Activated CD4-positive, alpha-beta T cell treated with anti-CD3 and anti-CD28 coated beads, Interleukin-2, amount 10 ng/mL, durations not matched to agents 24 days and 14 days (primary cell): ENCODE measurements at places on chromosomes 1 and 21. TPM values are rescaled to one million over a fixed set of nuclear protein-coding genes. Genes with fewer than 3 reads are reported as not detected.

GRCh38 chr1:223670458-223671159, 5.1 kb upstream of the CAPN8 start:
- H3K4me3 ChIP-seq, result no peak overlapping the region
- H3K36me3 ChIP-seq, result no peaks in the 10 kb centered on the region
- peak; percentile 60 for DNase-seq

- peaks cover 18% of the 10 kb centered on the region for H3K27me3 ChIP-seq
- peaks cover 21% of the 10 kb centered on the region for H3K4me1 ChIP-seq
- no peaks in the 10 kb centered on the region for H3K36me3 ChIP-seq
- H3K4me3 ChIP-seq, result peak overlapping the region; percentile 90
- H3K27ac ChIP-seq, result no peak overlapping the region
These were observed 63.7 kb downstream of the TOR1AIP2 start for GRCh38 chr1:179813626-179814545.

DNA sequence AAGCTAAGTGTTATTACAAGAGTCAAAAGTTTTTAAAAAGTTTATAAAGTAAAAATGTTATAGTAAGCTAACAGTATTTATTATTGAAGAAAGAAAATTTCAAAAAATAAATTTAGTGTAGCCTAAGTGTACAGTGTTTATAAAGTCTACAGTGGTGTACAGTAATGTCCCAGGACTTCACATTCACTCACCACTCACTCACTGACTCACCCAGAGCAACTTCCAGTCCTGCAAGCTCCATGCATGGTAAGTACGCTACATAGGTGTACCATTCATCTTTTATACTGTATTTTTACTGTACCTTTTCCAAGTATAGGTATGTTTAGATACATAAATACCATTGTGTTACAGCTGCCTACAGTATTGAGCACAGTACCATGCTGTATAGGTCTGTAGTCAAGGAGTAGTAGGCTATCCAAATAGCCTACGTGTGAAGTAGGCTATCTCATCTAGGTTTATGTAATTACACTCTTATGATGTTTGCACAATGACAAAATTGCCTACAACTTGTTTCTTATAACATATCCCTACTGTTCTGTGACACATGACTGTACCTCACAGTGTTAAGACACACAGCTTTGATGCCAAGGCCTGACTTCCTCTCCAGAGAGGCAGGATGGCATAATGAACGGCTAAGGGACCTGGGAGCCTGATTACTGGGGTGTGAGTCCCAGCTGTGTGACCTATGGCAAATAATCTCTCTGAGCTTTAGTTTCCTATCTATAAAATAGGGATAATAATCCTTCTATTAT, 12.7 kb downstream of the DHCR24 start:
- no peaks in the 10 kb centered on the region for H3K27me3 ChIP-seq
- H3K36me3 ChIP-seq, result peaks cover 57% of the 10 kb centered on the region
- H3K27ac ChIP-seq, result no peak overlapping the region
- no peak overlapping the region for H3K4me3 ChIP-seq
- H3K4me1 ChIP-seq, result peaks cover 6% of the 10 kb centered on the region
- DNase-seq, result no peak

ETNK2 gene
- total RNA-seq, result 0.07 TPM in 1 of 2 replicates, not detected in the other

RXFP4 gene
- not detected in 2 replicates for total RNA-seq

DMRTA2 gene
- not detected in 2 replicates for total RNA-seq

- DNase-seq, result peak; percentile 66
- no peaks in the 10 kb centered on the region for H3K36me3 ChIP-seq
- no peaks in the 10 kb centered on the region for H3K27me3 ChIP-seq
- H3K4me1 ChIP-seq, result peaks cover 4% of the 10 kb centered on the region
- H3K4me3 ChIP-seq, result no peak overlapping the region
These were observed 92.5 kb downstream of the SLC25A24 start for GRCh38 chr1:108107658-108108057.

DNA sequence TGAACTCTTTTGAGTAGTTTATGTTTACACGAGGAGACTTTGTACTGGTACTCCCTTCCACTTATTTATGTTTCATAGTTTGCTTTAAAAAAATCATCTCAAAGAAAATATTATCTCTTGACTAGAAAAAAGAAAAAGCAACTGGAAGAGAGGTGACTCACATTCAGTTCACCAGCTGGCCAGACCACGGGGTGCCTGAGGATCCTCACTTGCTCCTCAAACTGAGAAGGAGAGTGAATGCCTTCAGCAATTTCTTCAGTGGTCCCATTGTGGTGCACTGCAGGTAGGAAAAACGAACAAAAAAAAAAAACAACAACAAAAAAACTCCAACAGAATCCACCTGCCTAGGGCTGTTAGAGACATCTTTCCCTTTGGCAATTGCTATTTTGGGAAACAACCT, 102.9 kb downstream of the PTPRC start:
- no peak overlapping the region for H3K4me3 ChIP-seq
- H3K27ac ChIP-seq, result no peak overlapping the region
- no peaks in the 10 kb centered on the region for H3K27me3 ChIP-seq
- H3K36me3 ChIP-seq, result peaks cover 60% of the 10 kb centered on the region
- H3K4me1 ChIP-seq, result peaks cover 34% of the 10 kb centered on the region

- H3K36me3 ChIP-seq, result peaks cover 31% of the 10 kb centered on the region
- H3K27ac ChIP-seq, result no peak overlapping the region
- H3K27me3 ChIP-seq, result no peaks in the 10 kb centered on the region
- DNase-seq, result no peak
- no peaks in the 10 kb centered on the region for H3K4me1 ChIP-seq
These were observed 40.7 kb downstream of the DHCR24 start for GRCh38 chr1:54846301-54846700.

- H3K27ac ChIP-seq, result peak overlapping the region; percentile 10
- peaks cover 54% of the 10 kb centered on the region for H3K36me3 ChIP-seq
- H3K4me3 ChIP-seq, result no peak overlapping the region
- H3K27me3 ChIP-seq, result no peaks in the 10 kb centered on the region
- DNase-seq, result no peak
These were observed 28.4 kb downstream of the WDR26 start for GRCh38 chr1:224406216-224406615.

COA7 gene
- total RNA-seq, result 37.8 and 40.2 TPM in 2 replicates

DNA sequence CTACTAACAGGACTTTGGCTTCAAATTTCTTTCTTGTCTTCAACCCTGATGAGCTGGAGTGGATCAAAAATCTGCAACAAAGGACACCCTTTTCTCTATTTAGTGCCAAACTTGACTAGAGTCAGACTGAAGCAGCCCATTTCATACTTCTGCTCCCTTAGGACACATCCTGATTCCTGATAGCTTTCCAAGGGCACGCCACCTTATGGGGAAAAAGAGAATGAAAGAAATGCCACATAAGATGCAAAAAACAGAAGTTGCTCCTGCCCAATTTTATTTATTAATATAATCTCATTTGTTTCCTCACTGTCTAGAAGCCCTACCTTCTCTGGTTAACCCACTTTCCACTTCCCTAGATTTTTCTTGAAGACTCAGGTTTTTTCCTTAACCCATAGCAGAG, 72.7 kb upstream of the NBPF4 start:
- H3K4me3 ChIP-seq, result no peak overlapping the region
- peaks cover 18% of the 10 kb centered on the region for H3K27me3 ChIP-seq
- no peak overlapping the region for H3K27ac ChIP-seq
- no peaks in the 10 kb centered on the region for H3K4me1 ChIP-seq

DNA sequence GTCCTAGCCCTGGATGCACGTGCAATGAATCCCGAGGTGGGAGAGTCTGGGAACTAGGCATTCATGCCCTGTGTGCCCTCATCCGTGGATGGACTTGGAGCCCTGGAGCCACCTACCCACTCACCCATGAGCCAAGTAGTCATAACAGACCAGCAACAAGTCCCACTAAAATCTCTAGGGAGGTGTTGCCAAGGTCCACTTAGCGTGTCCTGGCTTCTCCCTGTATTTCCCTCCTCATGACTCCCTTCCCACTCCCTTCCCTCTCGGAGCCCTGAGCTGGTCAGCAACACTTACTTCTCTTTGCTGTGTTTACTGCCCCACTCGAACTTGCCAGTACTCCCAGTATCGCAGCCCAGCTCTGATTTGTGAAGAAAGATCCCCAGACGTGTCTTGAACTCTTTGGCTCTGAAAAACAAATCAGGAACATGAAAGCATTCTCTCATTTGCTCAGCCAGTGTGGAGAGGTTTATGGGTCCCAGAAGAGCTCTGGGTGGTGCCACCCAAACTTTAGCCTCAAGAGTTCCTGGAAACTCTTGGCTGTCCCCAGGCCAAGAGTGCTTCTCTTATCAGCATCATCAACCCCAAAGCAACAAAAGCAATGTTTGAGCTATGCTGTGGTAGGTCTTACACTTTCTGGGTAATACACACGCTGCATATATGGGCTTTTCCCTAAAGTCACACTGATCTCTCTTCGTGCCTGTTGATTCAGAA, 1.1 kb downstream of the RGS16 start:
- H3K4me3 ChIP-seq, result no peak overlapping the region
- H3K27me3 ChIP-seq, result no peaks in the 10 kb centered on the region
- H3K27ac ChIP-seq, result no peak overlapping the region
- H3K4me1 ChIP-seq, result peaks cover 34% of the 10 kb centered on the region

DNA sequence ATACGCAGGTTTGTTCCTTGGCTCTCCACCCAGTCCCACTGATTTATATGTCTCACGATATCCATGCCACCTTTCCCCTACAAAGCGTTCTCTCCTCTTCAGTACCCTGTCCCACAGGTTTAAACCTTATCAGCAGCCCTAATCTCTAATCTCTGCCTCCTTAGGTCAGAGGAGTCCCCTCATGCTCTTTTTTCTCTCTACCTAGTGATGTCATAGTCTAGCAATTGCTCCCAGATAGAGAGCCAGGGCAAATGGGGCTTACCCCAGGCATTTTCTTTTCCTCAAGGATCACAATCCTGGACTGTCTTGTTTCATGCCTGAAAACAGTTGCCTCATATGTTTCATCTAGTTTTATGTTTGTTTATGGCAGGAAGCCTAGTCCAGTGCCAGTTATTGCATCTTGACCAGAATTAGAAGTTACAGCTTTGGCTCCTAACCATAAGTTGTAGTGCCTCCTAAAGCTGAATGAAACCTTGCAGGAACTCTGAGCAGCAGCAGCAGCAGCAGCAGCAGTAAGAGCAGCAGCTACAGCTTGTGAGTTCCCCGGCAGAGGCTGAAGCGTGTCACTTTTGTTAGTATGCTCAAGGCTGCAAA, 26.7 kb upstream of the TP53BP2 start:
- H3K4me3 ChIP-seq, result no peak overlapping the region
- no peak for DNase-seq
- peaks cover 36% of the 10 kb centered on the region for H3K27me3 ChIP-seq
- H3K4me1 ChIP-seq, result no peaks in the 10 kb centered on the region

DNA sequence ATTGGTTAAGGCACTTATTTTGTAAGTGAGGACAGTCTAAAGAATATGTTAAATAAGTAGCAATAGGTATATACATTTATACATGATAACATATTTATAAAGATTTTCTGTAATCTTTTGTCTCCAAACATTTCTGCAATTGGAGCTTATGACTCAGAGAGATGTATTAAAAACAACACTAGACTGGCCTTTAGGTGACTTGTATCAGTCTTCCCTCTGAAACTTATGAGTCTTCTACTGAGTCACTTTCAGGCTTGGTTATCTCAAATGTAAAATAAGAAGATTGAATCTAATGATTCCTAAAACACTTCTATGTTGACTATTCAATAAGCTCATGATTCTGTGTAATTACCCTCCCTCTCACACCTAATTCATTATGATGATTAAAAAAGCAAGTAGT, 672.6 kb upstream of the NEGR1 start:
- DNase-seq, result no peak
- H3K36me3 ChIP-seq, result no peaks in the 10 kb centered on the region
- no peaks in the 10 kb centered on the region for H3K27me3 ChIP-seq
- H3K4me1 ChIP-seq, result no peaks in the 10 kb centered on the region
- no peak overlapping the region for H3K4me3 ChIP-seq
- no peak overlapping the region for H3K27ac ChIP-seq

CD1B gene
- not detected in 2 replicates for total RNA-seq

PEA15 gene
- total RNA-seq, result 70.2 and 70.9 TPM in 2 replicates

DNA sequence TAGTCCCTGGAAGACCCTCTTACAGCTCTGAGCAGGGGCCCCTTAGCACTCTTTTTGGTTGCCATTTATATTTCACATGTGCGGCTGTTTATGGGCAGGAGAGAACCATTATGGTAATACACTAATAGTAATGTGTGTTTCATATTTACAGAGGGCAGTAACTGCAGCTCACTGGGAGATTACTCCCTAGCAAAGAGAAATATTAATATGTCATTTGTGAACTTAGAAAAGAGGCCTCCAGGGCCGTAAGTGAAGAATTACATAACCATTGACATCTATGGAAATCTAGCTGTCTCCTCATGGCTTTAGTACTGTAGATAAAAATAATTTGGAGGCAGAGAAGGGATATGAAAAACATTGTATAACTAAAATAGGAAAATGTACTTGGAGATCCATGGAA, 23.4 kb upstream of the RGS16 start:
- H3K4me1 ChIP-seq, result peaks cover 74% of the 10 kb centered on the region
- no peak overlapping the region for H3K27ac ChIP-seq
- no peak for DNase-seq

PROX1 gene
- total RNA-seq, result not detected in 2 replicates

GRCh38 chr1:232464325-232464724, 165.6 kb downstream of the SIPA1L2 start:
- no peak overlapping the region for H3K27ac ChIP-seq
- no peak for DNase-seq
- H3K27me3 ChIP-seq, result no peaks in the 10 kb centered on the region
- H3K36me3 ChIP-seq, result no peaks in the 10 kb centered on the region

- H3K4me1 ChIP-seq, result no peaks in the 10 kb centered on the region
- DNase-seq, result no peak
- peaks cover 19% of the 10 kb centered on the region for H3K27me3 ChIP-seq
These were observed 186.6 kb downstream of the SLC35F3 start for GRCh38 chr1:234091065-234091401.

DNA sequence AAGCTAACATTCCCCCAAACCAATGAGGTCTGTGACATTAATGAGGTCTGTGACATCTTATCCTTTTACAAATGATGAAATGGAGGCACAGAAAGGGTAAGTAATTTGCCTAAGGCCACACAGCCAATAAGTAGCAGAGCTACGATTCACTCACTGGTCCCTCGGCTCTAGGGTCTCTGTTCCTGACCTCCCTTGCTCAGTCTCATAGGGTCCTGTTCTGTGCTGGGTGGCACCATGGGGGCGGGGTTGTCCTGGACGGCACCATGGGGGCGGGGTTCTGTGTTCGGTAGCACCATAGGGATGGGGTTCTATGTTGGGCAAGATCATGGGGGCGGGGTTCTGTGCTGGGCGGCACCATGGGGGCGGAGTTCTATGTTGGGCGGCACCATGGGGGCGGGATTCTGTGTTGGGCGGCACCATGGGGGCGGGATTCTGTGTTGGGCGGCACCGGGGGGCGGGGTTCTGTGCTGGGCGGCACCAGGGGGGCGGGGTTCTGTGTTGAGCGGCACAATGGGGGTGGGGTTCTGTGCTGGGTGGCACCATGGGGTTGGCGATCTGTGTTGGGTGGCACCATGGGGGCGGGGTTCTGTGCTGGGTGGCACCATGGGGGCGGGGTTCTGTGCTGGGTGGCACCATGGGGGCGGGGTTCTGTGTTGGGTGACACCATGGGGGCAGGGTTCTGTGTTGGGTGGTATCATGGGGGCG, 55.6 kb downstream of the CLSTN1 start:
- peaks cover 7% of the 10 kb centered on the region for H3K4me1 ChIP-seq
- H3K36me3 ChIP-seq, result peaks cover 21% of the 10 kb centered on the region
- H3K27me3 ChIP-seq, result no peaks in the 10 kb centered on the region
- H3K27ac ChIP-seq, result no peak overlapping the region
- no peak overlapping the region for H3K4me3 ChIP-seq
